ENCODE measurements at places on chromosomes 4 and X.

DNA sequence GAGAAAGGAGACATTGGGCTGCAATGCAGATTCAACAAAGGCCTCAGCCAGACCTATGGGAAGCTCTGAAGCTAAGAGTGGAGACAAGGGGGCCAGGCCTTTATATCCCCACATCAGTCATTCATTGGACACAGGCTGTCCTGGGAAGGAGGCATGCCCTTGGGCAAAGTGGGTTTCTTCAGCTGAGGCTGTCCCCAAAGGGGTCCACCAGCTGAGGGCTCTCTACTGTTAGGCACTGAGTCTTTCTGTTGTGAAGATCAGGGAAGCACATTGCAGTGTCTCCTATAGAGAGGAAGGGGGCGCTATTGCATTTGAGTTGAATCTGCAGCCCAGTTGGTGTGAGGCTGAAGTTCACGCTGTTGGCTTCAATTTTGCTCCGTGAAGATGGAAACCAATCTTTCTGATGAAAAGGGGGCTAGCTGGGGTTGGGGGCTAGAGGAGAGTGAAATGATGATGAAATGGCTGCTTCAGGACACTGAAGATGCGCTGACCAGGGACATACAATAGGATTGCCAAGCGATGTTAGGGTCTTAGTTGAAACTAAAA, 48.0 kb downstream of the SLC25A5 start:
- peak; percentile 23 for DNase-seq

- DNase-seq = no peak
Measured at GRCh38 chr4:65670331-65671031, at the start of gene EPHA5. TSS of gene EPHA5 (minus strand) at chr4:65670489. CDS start at chr4:65669742, 747 bp downstream.

DNA sequence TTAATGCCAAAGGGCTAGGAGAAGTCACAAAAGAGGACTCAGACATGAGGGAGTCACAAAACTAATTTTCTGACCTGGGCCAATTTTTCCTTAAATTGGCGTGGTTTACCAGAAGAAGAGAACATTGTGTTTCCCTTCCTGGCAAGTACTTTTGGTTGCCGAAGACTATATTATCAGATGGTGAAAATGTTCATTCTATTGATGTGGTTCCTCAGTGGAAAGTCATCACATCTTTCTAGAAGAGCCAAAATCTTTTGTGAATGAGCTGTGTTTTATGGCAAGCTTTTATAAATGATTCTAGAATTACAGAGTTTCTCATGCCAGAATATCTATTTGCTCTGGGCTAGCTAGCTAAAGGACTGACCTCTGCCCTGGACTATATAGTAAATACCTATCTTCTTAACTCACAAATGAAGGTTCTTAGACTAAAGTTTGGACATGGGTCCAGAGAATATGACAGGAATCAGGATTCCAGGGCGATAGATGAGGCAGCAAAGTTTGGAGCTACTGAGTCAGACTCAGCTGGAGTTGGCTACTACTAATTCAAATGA, 288.9 kb downstream of the IL1RAPL2 start:
- DNase-seq = no peak

GRCh38 chrX:68942104-68942503, 113.3 kb downstream of the EFNB1 start:
- peak; percentile 18 for DNase-seq

DNA sequence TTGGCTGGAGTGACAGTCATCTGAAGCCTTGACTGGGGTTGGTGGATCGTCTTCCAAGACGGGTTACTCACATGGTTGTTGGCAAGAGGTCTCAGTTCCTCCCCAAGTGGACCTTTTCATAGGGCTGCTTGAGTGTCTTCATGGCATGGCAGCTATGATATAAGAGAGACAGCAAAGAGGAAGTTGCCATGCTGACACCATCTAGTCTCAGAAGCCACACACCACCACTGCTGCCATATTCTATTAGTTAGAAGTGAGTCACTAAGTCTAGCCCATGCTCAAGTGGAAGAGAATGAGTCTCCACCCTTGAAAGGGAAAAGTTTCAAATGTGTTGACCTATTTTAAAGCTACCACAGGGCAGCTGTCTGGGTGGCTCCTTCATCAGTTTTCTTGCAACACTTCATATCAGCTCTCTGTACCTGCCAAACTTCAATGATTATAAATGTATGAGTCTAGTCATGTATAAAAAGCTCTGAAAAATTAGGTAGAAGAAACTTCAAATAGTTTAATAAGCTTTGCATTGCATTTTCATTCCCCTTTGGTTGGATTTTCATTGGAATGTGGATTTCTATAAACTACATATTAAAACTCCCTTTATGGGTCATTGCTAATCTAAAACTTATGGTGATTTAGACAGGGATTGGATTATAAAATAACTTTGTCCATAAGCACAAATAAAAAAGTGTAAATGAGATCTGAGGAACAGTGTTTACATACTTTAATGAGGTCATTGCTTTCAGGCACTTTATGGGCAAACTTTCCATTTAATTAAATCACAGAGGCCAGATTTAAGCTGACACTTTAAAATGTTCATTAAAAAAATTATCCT, 68.0 kb upstream of the ATXN3L start:
- no peak for DNase-seq

DNA sequence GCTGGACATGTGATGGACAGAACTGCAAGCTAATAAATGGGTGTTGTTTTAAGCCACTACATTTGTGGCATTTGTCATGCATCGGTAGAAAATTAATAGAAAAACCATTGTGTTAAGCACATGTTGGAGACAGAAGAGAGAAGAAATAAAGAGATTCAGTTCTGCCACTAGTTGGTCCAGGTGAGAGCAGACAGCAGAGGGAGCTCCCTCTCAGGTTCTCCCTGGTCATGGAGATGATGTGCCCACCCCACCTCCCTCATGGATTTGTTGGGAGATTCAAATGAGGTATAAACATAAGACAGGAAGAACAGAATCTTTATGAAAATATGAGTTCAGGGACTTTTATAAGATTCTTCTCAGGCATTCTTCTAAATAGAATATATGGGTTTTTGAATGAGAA, 36.8 kb upstream of the OCIAD2 start:
- no peak for DNase-seq

DNA sequence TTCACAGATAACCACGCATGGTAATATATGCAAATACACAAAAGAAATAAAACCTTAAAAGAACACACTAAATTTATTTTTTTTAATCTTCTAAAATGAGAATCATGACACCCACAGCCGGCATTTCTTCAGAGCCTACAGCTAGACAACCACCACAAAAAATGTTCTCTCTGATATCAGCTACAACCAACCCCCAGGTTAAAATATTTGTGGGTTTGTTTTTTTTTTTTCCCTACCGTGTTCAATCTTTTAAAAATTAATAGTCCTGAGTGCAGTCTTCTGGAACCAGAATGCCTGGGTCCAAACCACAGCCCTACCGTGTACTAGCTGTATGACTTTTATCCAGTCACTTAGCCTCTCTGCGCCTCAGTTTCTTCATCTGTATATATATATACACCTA, 36.0 kb downstream of the MAML3 start:
- DNase-seq = no peak

DNA sequence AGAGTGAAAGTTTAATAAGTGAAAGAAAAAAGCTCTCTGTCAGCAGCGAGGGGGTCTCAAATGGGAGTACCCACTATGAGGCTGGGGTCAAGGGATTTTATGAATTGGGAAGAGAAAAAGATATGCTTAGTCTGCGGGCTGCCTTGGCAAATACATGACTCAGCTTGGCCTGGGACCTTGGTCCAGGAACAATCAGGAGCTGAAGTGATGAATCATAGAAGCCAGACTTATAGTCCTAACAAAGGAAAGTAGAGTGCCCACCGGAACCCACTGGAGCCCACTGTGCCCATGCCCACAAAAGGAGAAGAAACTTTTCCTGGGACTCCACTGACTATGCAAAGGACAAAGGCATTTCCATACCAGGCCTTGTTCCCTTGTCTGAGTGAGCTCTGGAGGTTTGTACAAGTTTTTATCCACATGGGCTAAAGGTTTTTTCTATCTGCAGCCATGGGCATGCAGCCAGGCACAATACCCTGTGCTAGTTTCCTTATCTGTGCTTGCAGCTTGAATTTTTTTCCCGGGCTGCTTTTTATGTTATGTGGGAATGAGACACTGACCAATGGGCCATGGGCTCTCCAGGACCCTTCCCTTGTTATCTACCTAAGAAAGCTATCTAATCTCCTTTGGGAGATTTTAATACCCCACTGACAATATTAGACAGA, 201.7 kb downstream of the FAM133A start:
- DNase-seq = no peak

DNA sequence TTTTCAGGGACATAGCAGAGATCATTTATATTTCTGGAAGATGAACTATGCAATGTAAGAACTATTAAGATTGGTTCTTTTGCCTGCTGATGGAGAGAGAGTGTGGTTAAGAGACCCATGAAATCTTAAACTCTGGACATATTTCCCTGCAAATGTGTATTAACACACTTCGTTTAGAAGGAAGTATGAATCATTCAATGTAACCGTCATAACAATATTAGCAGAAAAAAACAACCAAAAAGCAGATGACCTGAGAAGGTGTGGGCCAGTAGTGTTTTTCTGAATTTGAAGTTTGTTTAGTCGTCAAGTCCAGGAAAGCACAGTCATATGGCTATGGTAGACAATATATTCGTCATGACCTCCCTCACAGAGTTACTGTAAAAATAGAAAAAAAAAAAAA, 2.5 kb upstream of the TMPRSS11D start:
- no peak for DNase-seq

DNA sequence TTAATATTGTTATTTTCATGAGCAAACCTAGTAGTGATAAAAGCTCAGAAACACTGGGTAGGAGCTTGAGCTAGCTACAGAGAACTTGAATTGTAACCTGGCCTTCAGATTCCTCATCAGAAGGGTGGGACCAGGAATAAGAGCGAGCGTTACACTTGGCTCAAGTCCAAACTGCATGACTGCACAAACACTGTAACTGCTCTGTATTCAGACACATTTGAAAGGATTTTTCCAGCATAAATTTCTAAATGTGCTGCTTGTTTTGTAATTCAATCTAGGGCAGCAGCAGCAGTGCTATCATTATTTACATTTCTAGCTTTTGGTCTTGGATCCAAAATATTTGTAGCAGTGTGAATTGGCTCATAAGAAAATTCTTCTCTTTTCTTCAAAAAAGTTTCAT, 133.0 kb upstream of the TMLHE start:
- DNase-seq = peak; percentile 66

All from transverse colon (tissue), 4 donors.